ENCODE measurements at places on chromosomes 3 and 15.

DNA sequence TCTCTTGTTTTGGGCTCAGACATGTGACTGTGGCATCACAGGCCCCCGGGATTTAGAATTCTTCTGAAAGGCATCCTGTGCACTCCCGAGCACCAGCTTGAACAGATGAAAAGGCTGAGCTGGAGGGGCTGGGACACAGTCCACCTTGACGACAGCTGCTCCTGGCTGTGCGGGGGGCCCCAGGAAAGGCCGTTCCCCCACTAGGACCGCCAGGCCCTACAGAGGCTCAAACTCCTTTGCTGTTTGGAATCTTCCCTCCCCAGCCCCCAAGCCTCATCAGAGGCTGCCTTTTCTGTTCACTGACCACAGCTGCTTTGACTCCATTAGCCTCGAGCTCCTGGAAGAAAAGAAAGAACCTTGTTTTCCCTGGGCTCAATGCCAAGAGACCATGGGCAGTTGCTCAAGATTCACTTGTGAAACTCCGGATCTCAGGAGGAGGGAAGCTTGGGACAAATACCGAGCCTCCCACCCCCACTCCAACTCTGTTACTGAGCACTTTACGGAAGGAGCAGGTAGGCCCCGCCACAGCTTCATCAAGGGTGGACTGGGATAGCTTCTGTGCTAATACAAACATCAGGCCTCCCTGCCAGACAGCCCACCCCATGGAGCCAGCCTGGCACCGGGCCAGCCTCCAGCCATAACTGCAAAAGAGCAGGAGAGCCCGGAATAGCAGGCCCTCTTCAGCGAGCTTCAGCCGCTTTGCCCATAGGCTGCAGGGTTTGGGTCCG lies 15.7 kb downstream of the CIDEC start:
- no peak for DNase-seq

DNA sequence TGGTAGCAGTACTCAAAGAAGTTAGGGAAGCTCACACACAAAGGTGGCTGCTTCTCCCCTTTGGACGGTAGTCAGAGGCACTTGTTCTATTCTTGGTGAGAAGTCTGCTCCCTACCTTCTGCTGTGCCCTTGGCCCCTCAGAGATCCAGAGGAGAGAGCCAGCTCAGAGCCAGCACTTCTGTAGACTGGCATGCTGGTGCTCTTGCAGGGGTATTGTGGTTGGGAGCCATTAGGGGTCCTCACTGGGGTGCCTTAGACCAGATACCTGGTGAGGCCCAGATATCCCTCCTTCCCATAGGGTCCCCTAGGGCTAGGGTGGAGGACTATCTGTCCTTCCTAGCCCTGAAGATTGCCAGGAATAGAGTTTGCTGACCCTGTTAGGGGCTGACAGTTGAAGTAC lies 140.6 kb downstream of the EEFSEC start:
- DNase-seq = no peak

DNA sequence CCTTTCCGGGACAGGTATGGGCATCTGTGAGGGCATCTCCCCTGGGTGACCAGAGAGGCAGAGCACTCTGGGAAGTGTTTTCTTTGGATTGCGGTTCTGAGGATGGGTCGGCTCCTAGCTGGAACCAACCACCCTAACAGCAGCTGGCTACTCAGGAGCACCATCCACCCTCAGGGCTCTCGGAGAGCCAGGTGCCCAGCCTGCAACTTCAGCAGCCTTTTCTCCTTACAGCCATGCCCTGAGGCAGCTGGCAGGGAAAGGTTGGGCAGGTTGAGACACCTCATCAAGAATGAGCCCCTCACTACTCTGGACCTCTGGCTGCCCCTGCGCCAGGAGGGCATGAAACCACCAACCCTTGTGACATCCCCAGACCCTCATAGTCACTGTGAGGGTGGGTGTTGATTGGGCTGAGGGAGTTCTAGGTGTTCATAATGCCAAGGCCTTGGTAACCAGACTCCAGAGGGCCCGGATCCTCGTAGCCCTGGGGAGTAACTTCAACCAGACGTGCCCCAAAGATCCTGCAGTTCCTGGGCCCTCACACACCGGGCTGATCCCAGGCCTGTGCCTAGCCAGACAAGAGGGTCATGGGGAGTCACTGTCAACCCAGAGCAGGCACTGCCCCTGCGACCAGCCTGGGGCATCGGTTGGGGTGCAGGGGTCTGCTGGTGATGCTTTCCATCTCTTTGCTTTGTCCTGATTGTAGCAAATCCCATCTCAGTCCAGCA lies 114.4 kb upstream of the ABHD17C start:
- DNase-seq = no peak

GRCh38 chr3:108305484-108306172 lies 9.3 kb downstream of the HHLA2 start:
- DNase-seq = no peak

GRCh38 chr3:142857056-142857455 lies 31.8 kb downstream of the PCOLCE2 start:
- no peak for DNase-seq

- DNase-seq = no peak
Observed at GRCh38 chr15:43702174-43702573, 8.5 kb downstream of the CKMT1A start.

DNA sequence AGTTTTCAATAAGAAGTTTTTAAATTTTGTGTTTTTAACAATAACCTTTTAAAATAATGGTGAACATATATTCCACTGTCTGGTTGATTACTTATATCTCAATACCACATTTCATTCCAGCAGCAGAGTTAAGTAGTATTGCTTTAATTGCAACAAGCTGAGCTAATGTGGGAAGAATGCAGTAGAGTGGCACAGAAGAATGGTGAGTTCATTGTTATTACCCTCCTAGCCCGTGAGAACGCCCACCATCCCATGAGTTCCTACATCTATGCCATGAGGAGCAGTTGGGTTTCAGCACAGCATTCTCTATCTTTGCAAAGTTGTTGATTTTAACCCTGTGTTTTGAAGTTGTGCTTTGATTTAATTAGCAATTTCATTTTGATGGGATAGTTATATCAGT lies 17.8 kb upstream of the NR2E3 start:
- no peak for DNase-seq

Measured in iPS DF 6.9 (cell line).